Activated naive CD4-positive, alpha-beta T cell treated with anti-CD3 and anti-CD28 coated beads for 36 hours (primary cell): ENCODE measurements at places on chromosomes 1 and 21.

GRCh38 chr1:167401260-167401873 is 117.0 kb downstream of the CD247 start:
- no peaks in the 10 kb centered on the region for H3K4me1 ChIP-seq
- no peak overlapping the region for H3K4me3 ChIP-seq
- peaks cover 4% of the 10 kb centered on the region for H3K36me3 ChIP-seq
- H3K27ac ChIP-seq, result no peak overlapping the region
- DNase-seq, result peak; percentile 70
- no peaks in the 10 kb centered on the region for H3K27me3 ChIP-seq

DNA sequence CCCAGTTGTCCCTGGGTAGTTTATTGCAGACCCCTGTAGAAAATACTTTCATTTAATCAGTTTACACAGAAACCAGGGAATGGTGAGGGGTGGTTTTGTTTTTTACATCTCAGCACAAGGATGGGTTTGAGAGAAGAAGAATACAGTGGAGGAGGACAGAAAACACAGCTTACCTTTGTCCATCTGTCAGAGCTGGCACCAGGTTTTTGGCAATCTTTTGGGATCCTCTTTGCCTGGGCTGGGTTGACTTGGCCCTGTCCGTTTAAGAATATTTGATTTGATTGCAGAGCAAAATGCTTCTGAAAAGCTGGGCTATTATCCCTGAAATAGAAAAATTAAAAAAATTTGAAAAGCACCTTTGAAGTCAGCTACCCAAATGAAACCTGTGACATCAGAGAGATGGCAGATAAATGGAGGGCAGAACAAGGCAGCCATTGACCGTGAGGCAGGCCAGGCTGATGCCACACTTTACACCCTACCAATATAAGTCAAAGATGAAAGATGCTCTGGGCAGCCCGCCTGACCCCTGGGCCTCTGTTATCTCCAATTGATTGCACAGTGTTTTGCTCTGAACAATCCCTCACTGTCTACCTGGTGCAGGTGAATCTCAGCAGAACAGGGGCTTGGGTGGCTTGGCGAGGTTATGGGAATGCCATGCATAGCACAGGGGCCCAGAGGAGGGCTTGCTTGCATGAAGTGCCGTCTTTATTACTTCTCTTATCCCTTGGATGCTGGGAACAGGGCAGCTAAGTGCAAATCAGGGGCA is 218.8 kb downstream of the LMX1A start:
- H3K36me3 ChIP-seq, result no peaks in the 10 kb centered on the region
- H3K4me3 ChIP-seq, result no peak overlapping the region
- no peak for DNase-seq
- no peak overlapping the region for H3K27ac ChIP-seq
- peaks cover 32% of the 10 kb centered on the region for H3K27me3 ChIP-seq
- no peaks in the 10 kb centered on the region for H3K4me1 ChIP-seq

DNA sequence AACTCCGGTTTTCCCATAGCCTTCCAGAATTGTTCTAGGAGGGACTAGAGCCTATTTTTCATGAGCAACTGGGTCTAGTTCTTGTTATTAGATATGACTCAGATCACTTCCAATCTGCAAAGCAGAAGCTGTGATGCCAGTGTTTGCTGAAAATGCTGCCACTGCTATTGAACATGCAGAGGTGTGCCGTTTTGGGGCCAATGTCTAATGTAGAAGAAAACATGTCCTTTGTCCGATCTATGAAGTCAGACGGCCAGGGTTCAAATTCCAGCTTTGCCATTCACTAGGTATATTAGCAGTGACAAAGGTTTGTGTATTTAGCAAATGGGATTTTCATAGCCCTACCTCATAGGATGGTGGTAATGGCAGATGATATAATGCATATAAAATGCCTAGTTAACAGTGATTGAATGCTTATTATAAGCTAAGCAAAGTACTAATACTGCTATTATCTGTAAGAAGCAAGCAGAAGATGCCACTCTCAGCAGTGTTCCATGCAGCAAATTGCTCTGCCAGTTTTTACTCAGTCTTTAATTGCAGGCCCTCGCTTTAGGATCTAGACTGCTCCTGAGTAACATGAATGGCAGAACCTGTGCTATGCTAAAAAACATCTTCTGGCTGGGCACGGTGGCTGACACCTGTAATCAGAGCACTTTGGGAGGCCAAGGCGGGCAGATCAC is 40.1 kb upstream of the CXADR start:
- H3K4me3 ChIP-seq, result no peak overlapping the region
- H3K4me1 ChIP-seq, result no peaks in the 10 kb centered on the region
- no peaks in the 10 kb centered on the region for H3K27me3 ChIP-seq
- no peaks in the 10 kb centered on the region for H3K36me3 ChIP-seq

- no peak overlapping the region for H3K27ac ChIP-seq
- no peak for DNase-seq
- H3K36me3 ChIP-seq, result no peaks in the 10 kb centered on the region
- no peak overlapping the region for H3K4me3 ChIP-seq
- H3K27me3 ChIP-seq, result peaks cover 1% of the 10 kb centered on the region
Observed at GRCh38 chr1:109309347-109309746, 2.5 kb upstream of the MYBPHL start.

GRCh38 chr1:145877923-145878486 is 7.7 kb downstream of the ANKRD35 start:
- no peaks in the 10 kb centered on the region for H3K36me3 ChIP-seq
- DNase-seq, result no peak
- H3K4me1 ChIP-seq, result no peaks in the 10 kb centered on the region
- peaks cover 2% of the 10 kb centered on the region for H3K27me3 ChIP-seq
- H3K27ac ChIP-seq, result no peak overlapping the region
- no peak overlapping the region for H3K4me3 ChIP-seq
